ENCODE measurements at places on chromosomes 16 and 17. TPM values are rescaled to one million over a fixed set of nuclear protein-coding genes. Genes with fewer than 3 reads are reported as not detected.
A peak's percentile ranks its signal among the peaks of the same experiment; 100 is the strongest.

ASIC2 gene
- total RNA-seq: 26.8 TPM

- no peak overlapping the region for H3K27ac ChIP-seq
- H3K36me3 ChIP-seq: no peaks in the 10 kb centered on the region
- no peak for DNase-seq
These were observed 159.5 kb upstream of the RPL38 start for GRCh38 chr17:74043976-74044375.

- H3K4me1 ChIP-seq: no peaks in the 10 kb centered on the region
- no peaks in the 10 kb centered on the region for H3K36me3 ChIP-seq
- no peak for DNase-seq
- H3K27ac ChIP-seq: no peak overlapping the region
- H3K27me3 ChIP-seq: no peaks in the 10 kb centered on the region
These were observed 160.3 kb upstream of the DYNLRB2 start for GRCh38 chr16:80380514-80380913.

TSPAN10 gene
- 0.69 TPM for total RNA-seq

DNA sequence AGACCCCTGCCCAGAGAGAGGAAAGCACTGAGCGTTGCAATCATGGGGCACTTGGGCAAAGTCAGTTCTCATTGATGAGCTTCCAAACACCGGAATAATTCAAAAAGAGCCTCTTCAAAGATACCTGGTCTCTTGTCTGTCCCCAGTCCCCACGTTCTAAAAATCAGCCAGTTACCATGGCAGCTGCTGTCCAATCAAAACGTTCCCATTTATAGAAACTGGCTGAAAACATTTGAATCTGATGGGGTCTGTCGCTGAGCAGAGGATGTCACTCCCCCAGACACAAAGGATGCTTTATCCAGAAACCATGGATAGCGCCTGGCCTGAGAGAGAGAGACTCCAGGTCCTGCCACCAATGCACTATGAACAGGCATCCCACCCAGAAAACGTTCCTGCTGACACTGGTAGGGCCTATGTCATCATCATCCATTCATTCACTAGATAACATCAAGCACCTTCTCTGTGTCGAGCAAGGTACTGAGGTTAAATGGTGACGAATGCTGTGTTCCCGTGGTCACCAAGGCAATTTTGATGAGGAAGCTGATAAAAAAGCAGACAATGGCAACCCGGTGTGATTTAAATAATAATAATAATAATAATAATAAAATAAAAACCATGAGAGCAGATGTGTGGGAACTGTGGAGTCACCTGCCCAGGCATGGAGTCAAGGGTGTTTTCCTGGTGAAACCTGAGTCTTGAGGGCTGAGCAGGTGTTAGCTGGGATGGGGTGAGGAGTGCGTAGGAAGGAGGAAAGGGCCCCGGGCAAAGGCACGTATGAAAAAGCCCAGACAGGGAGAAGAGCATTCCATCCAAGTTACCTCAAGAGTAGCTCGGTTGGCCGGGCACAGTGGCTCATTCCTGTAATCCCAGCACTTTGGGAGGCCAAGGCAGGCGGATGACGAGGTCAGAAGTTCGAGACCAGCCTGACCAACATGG lies 19.0 kb upstream of the CALB2 start:
- H3K4me3 ChIP-seq: no peak overlapping the region
- H3K36me3 ChIP-seq: no peaks in the 10 kb centered on the region
- H3K4me1 ChIP-seq: no peaks in the 10 kb centered on the region
- H3K27me3 ChIP-seq: no peaks in the 10 kb centered on the region
- DNase-seq: peak; percentile 49

DNA sequence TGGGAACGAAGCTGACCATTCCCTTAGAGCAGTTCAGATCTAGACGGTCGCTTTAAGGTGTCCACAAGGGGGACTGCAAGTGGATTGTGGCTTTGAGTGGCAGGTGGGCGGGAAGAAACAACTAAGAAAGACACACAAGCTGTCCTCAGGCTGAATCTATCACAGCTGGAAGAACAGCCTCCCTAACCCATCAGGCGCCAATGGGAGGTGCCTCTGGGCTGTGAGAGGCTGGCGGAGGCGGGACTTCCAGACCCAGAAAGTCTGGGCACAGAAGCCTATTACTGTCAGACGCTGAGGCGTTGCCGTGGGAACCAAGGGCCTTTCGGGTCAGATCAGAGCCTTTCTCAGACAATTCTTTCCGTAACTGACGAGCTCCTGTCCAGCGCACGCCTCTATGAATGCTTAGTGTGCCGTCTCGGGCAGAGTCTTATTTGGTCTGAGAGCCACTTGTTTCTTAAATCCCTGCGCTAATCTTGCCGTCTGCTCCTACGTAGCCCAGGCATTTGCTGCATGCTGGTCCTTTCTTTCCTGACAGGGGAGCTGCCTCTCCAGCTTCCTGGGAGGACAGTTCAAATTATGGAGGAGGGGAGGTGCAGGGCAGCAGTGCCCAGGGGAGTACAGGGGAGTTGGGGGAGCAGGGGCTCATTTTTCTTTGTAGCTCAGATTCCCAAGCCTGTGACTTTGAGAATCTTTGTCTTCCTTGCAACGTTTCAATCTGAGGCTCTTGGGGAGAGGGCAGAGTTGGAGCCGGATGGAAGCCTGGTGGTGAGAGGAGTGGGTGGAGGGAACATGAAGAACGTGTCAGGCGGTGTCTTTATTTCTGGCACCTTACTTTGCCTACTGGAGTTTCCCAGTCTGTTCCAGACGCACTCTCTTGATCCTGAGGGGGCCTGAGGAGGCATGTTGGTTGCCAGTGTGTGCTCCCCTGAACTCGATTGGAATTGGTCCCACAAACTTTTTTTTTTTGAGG lies 618.7 kb downstream of the KCNJ18 start:
- DNase-seq: no peak
- no peak overlapping the region for H3K4me3 ChIP-seq
- H3K27ac ChIP-seq: no peak overlapping the region
- no peaks in the 10 kb centered on the region for H3K36me3 ChIP-seq
- no peaks in the 10 kb centered on the region for H3K27me3 ChIP-seq

HOXB13 gene
- 0.40 TPM for total RNA-seq

- no peak for DNase-seq
- no peak overlapping the region for H3K27ac ChIP-seq
- H3K36me3 ChIP-seq: peaks cover 56% of the 10 kb centered on the region
- H3K27me3 ChIP-seq: no peaks in the 10 kb centered on the region
These were observed 22.7 kb downstream of the CYB561 start for GRCh38 chr17:63423251-63423950.

DERL2 gene
- total RNA-seq: 38.3 TPM

DNA sequence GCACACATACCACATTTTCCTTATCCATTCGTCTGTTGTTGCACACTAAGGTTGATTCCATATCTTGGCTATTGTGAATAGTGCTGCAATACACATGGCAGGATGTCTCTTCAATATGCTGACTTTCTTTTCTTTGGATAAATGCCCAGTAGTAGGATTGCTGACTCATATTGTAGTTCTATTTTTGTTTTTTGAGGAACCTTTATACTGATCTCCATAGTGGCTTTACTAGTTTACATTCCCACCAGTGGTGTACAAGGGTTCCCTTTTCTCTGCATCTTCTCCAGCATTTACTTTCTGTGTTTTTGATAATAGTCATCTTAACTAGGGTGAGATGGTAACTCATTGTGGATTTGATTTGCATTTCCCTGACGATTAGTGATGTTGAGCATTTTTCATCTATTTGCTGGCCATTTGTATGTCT lies 118.1 kb downstream of the STXBP4 start:
- H3K27me3 ChIP-seq: no peaks in the 10 kb centered on the region
- peaks cover 3% of the 10 kb centered on the region for H3K36me3 ChIP-seq
- no peak overlapping the region for H3K27ac ChIP-seq
- DNase-seq: no peak

- no peak overlapping the region for H3K4me3 ChIP-seq
- DNase-seq: no peak
- no peaks in the 10 kb centered on the region for H3K27me3 ChIP-seq
These were observed 7.1 kb upstream of the MVD start for GRCh38 chr16:88669980-88670379.

GRCh38 chr17:77555741-77556291 lies 402.7 kb upstream of the TNRC6C start:
- peak; percentile 77 for DNase-seq
- no peak overlapping the region for H3K4me3 ChIP-seq
- peak overlapping the region; percentile 4 for H3K27ac ChIP-seq
- no peaks in the 10 kb centered on the region for H3K36me3 ChIP-seq
- peaks cover 30% of the 10 kb centered on the region for H3K4me1 ChIP-seq
- H3K27me3 ChIP-seq: no peaks in the 10 kb centered on the region

SYNGR3 gene
- total RNA-seq: 20.1 TPM

CCL5 gene
- total RNA-seq: 0.83 TPM

SAMD14 gene
- total RNA-seq: 14.6 TPM

GRCh38 chr17:39678340-39679116 lies 9.3 kb downstream of the PGAP3 start:
- H3K4me3 ChIP-seq: no peak overlapping the region
- no peaks in the 10 kb centered on the region for H3K27me3 ChIP-seq
- H3K4me1 ChIP-seq: peaks cover 13% of the 10 kb centered on the region
- DNase-seq: no peak

GRCh38 chr17:38454532-38454931 lies 26.3 kb downstream of the ARHGAP23 start:
- H3K4me1 ChIP-seq: peaks cover 62% of the 10 kb centered on the region
- peaks cover 19% of the 10 kb centered on the region for H3K27me3 ChIP-seq
- no peak for DNase-seq
- peaks cover 22% of the 10 kb centered on the region for H3K36me3 ChIP-seq
- H3K4me3 ChIP-seq: peak overlapping the region; percentile 20
- H3K27ac ChIP-seq: peak overlapping the region; percentile 6

SLC6A2 gene
- 0.89 TPM for total RNA-seq

DNA sequence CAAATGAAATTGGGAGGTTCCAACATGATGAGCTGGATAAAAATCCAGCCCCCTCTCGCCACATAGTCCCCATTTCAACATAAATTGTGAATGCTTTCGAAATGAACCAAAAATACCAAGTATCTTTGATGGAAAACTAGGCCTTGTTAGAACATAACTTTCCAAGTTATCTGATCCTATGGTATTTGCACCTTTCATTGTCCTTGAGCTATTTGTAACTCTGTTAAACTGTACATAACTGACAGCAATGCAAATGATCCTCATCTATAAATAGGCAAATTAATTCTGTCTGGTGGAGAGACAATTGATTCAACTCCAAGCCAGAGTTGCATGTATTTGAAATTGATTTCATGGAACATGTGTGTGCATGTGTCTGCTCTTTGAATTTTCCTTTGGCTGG lies 18.2 kb downstream of the CMTM4 start:
- H3K4me1 ChIP-seq: peaks cover 17% of the 10 kb centered on the region
- peaks cover 6% of the 10 kb centered on the region for H3K36me3 ChIP-seq
- no peak for DNase-seq
- no peak overlapping the region for H3K4me3 ChIP-seq

DNA sequence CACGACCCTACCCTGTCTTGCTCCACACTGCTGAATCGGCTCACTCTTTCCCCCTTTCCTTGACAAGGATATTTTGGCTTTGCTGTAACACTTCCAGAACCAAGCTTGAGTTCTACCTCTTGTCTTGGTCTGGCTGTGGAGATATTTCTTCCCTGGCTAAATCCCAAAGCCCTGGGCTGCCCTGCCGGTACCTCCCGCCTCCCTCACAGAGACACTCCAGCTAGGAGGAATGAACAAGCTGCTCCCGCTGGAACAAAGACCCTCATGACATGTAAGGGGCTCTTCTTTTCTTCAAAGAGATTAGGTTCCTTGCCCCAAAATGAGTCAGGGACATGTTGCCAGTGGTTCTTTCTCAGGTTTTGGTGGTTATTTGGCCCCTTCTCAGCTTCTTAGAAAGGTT lies 10.8 kb downstream of the INPP5K start:
- H3K4me1 ChIP-seq: no peaks in the 10 kb centered on the region
- H3K27me3 ChIP-seq: no peaks in the 10 kb centered on the region
- H3K36me3 ChIP-seq: peaks cover 54% of the 10 kb centered on the region
- H3K27ac ChIP-seq: no peak overlapping the region
- H3K4me3 ChIP-seq: no peak overlapping the region

GRCh38 chr16:54098247-54098646 lies 188.3 kb downstream of the IRX3 start:
- peaks cover 6% of the 10 kb centered on the region for H3K4me1 ChIP-seq
- H3K4me3 ChIP-seq: no peak overlapping the region
- DNase-seq: no peak
- H3K27me3 ChIP-seq: no peaks in the 10 kb centered on the region

Measured in spinal cord (tissue), 10 donors.